Activated CD8-positive, alpha-beta memory T cell treated with anti-CD3 and anti-CD28 coated beads for 1 hour (primary cell): ENCODE measurements at places on chromosomes 2 and 18.

DNA sequence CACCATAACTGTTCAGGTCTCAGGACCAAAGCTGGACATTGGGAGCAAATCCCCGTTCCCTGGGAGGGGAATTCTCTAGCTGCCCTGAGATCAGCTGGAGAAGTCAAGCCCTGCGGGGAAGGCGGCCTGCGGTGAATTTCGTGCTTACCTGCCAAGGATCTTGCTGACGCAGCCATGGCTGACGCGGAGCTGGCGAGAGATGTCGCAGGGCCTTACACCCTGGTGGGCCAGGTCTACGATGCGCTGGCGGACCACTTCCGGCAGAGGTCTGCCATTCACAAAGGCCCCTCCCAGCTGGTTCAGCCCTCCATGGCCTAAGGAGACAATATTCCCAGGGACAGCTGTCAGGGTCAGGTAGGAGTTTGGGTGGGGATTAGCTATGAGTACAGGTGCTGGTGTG, 32.1 kb downstream of the PAX8 start:
- no peak for DNase-seq

DNA sequence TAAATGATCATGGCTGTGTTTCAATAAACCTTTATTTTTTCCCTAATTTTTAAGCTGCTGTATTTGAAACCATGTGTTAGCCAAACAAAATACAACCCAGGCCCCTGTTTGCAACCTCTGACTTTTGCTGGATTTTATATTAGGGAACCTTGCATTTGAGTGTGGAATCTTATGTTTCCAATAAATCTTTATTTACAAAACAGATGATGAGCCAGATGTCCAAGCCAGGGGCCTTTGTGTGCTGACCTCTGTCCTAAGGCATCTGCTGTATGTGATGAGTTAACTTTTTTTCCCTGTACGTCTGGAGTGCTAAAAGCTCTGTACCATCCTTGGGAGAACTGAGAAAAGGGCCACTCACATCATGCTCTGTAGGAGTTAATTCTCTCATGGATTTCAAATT, 162.9 kb downstream of the TRIB2 start:
- no peak for DNase-seq

GRCh38 chr2:37829202-37829601, 95.9 kb upstream of the RMDN2 start:
- DNase-seq = no peak

- no peak for DNase-seq
Observed at GRCh38 chr2:223865124-223865523, 27.7 kb upstream of the AP1S3 start.

DNA sequence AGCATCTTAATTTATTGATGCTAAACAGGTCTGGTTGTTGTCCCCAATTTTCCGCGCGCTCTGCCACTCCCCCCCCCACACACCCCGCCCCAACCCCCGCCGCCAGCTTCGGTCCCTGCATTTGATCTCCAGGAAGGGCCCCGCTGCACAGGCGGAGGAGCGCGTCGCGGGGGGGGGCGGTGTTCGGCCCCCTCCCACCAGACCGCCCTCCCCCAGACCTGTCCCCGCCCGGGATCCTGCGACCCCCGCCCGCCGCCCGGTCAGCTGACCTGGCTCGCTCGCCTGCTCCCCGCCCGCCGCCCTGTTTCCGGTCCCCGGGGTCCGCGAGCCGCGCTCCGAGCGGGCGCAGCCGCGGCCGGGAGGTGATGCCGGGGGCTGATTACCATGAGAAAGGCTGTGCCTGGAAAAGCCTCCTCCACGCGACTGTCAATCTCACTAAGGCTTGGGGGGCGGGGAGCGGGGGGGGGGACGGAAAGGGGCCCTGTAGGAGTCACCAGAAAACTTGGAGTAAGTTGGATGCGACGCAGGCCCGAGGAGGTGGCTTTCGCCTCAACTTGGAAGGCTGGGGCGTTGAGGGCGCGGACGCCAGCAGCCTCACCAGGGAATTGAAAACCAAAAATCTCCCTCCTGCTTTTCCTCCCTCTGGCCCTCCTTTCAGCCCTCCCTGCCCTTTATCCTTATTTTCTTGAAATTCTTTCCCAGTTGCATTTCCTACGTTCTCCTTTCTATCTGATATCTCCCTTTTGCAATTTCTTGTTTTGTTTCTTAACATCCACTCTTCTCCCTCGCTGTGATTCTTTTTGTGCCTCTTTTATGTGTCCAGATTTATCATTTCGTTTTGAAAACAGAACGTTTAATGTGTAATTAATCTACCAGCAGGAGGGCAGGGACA, 4.4 kb upstream of the ZEB2 start:
- DNase-seq = no peak

DNA sequence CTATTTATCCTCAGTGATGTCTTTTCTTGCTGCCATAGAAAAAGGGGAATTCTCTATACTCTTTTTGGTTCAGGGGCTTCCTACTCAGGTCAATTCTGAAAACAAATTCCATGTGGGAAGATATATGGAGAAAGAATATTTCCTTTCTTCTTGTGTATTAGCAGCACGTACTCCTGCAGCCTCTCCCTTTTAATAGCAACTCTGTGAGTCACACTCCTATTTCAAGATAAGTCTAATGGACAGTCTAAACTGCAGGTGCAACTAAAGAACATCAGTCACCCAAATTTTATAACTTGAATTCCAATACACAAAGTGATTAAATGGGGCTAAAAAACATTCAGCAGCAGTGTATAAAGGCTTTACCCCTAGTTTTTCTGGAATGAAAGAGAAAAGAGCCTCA, 942.2 kb downstream of the CNTNAP5 start:
- DNase-seq = no peak

- DNase-seq = no peak
Observed at GRCh38 chr2:43340945-43341356, 114.5 kb upstream of the ZFP36L2 start.

DNA sequence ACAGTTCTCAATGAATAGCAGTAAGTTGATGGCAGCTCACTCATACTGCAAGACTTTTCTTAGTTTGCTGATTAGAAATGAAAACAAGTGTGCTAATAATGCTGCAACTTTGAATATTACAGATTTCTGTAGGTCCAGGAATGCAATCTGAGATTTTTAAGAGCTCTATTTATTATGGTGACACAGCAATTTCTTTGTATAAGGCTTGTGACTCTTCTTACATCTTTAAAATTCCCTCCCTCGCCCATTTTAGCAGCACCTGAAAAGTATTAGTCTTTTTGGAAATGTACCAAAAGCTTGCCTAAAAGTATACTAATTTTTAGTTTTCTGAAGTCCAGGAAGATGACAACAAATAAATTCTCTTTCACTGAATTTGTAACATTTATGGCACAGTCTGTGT, 4.4 kb upstream of the HTR2B start:
- no peak for DNase-seq

GRCh38 chr2:109513749-109514588, 99.8 kb downstream of the SEPTIN10 start:
- DNase-seq = no peak

DNA sequence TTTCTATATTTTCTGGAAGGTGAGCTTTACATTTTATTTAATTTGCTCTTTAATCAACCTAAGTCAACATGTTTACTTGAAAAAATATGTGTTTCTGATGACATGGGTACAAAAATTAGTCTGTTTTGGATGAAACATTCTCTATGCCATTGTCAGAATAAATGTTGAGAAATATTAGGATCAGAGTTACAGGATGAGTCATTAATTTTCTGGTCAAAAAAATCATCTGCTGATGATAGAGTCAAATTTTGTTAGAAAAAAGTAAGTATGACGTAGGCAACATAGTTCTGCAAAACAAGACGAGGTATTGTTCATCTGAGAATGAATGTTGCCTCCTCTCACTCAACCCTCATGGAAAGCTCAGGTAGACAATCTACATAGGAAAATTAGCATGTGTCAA, 107.6 kb upstream of the CAVIN2 start:
- no peak for DNase-seq

- no peak for DNase-seq
Observed at GRCh38 chr18:46793565-46793964, 36.7 kb upstream of the ST8SIA5 start.

- DNase-seq = no peak
Observed at GRCh38 chr2:19377717-19378116, 19.3 kb upstream of the OSR1 start.

DNA sequence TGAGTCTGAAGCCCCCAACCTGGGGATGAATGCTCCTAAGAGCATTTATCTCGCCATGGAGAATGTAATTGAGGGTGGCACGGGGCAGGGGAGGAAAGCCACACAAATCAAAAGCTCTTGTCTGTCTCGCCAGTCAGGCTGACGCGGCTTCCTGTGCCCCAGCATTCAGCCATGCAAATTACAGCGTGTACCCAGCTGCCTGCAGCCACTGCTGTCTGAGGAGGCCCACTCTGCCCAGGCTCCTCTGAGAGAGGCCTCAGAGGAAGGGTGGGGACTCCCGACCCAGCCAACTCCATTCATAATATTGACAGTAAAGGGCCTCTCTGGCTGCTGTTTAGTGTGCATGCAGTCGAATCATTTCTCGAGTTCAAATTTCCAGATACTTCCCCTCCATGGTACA, 22.0 kb downstream of the SMAD7 start:
- DNase-seq = peak; percentile 57

- no peak for DNase-seq
Observed at GRCh38 chr2:46296216-46296839, 879 bp upstream of the EPAS1 start.

DNA sequence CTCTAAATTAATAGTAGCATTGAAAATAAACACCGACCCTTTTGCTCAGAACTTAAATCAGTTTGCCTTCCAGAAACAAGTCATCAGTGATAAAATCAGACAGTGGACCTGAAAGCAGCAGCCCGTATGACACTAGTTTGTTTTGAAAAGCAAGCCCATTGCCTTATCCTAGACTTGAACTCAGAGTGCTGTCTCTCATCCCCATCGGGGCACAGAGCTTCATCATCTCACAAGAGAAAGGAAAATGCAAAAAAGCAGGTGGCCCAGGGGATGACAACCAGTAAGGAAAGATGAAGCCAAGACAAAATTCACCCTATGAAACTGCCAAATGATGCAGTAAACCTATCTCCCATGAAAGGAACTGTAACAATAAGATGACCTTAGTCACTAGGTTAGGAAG, 71.2 kb downstream of the CERKL start:
- no peak for DNase-seq

DNA sequence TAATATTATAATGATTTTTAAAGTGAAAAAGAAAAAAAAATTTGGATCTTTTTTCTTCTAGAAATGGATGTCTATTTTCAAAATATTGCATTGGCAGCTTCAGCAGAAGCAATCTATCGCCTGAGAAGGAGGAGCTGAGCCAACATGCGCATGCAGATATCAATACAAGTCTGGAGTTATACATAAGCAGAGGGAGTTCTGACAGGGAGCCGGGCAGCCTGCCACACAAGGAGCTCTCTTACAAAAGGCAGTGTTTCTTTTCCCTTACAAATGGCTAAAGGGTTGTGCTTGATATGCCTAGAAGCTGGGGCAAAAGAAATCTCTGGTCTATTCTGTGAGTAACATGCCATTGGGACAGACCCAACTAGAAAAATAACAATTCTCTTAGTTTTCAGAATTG, 291.9 kb upstream of the TRIB2 start:
- DNase-seq = no peak

- no peak for DNase-seq
Observed at GRCh38 chr2:2694746-2695145, 363.7 kb upstream of the MYT1L start.

DNA sequence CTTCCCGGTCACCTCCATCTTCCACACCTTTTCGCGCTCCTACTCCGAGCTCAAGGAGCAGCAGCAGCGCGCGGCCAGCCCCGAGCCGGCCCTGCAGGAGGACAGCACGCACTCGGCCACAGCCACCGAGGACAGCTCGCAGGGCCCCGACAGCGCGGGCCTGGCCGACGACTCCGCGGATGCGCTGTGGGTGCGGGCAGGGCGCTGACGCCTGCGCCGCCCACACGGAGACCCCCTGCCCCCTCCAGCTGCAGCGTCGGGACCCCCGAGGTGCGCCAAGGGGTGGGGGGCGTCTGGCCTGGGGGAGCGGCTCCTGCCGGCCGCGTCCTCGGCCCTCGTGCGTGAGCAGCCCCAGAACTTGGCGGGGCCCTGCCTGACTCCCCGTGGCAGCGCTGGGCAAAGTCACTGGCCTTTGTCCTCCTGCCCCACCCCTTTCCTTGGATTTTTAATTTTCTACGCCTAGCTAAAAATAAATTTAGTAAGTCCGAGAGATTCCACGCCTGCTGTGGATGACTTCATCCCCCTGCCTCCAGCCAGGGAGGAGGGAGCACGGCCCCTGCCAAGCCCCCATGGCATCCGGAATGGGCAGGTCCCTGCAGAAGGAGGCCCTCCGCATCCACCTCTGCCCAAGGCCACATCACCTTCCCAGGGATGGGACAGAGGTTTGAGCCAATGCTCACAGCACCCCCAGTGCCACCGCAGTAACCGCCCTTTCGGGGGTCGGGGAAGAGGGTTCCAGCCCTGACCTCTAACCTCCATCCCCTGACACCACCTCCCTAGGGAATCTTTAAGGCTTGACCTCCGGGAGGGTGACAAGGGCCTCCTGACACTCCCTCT, 51.6 kb downstream of the SLC66A2 start:
- no peak for DNase-seq

- DNase-seq = no peak
Observed at GRCh38 chr2:20771299-20771698, 51.6 kb downstream of the LDAH start.

DNA sequence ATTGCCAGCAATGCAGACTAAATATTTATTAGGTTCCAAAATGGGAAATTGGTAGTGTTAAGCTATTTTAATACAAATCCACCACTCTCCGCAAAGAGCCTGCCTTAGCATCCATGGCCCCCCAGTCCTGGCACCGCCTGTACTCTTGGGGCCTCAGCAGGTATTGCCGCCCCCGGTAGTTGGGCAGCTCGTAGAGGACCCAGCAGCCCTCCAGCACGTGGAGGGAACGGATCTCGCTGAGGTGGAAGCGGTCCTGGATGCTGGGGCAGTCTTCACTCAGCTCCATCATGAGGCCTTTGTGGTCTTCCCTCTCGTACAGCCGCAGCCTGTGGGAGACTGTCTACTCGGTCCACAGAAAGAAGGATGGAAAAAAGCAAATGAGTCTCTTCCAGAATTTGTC, 1.5 kb downstream of the CRYGC start:
- DNase-seq = no peak

- DNase-seq = no peak
Observed at GRCh38 chr2:189466046-189466445, 24.8 kb downstream of the WDR75 start.

DNA sequence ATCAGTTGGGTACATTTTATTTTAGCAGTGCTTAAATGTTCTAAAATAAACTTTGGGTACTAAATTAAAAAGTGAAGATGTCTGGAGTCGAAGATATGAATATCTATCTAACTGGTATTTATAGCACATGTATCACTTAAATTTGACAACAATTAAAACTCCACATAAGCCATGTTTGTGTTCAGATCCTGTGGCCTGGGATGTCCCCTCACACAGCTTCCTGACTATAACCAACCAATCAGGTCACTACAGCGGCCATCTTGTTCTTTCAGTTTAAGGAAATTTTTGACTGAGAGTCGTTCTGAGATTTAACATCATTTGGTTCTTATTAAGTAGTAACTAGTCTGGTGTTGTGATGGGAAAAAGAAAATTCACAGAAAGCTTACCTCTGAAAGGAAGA, 170.7 kb upstream of the NRP2 start:
- no peak for DNase-seq
